ENCODE measurements at places on chromosomes 6 and 20.

- no peak for DNase-seq
Measured at GRCh38 chr20:19768325-19768842, 10.3 kb downstream of the RIN2 start.

DNA sequence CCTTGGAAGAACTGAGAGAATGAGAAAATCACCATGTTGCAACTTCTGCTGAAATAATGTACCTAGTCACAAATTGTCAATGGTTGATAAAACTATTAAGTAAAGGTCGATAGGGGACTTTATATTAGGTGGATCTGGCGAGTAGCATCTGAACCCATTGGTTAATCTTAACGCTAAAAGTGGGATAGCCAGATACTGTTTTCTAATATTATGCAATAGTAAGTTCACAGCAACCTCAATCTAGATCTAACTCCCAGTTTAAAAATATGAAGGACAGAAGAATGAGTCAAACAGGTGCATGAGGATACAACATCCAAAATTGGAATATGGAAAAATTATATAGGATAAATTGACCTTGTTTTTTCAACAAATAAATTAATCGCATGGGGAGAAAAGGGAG is 18.8 kb downstream of the PSMF1 start:
- DNase-seq = no peak

DNA sequence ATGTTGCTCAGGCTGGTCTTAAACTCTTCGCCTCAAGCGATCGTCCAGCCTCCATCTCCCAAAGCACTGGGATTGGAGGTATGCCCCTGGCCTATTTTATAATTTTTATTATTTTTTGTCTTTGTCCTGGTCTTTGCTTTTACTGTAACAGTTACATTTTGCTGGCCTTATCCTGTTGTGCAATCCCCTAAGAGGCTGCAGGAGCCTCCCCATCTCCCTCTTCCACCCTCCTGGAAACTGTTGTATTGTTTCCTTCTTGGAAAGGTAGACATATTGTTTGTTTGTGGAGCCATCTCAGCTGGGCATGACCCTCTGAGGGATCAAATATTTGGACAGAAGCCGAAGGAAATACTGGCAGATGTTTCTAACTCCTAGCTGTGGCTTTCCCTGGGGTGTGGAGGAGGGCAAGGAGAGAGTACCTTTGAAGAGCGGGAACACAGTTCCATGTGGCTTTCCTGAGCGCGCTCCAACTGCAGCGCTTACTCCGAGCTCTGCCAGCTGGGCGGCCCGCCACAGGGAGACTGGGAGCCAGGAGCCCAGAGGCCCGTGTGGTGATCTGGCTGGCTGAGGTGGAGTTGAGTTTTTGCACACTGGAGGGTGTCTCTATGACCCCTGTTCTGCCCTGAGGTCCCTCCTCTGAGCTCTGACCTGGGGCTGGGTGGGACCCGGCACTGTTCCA is 4.9 kb downstream of the MAPK13 start:
- peak; percentile 29 for DNase-seq

DNA sequence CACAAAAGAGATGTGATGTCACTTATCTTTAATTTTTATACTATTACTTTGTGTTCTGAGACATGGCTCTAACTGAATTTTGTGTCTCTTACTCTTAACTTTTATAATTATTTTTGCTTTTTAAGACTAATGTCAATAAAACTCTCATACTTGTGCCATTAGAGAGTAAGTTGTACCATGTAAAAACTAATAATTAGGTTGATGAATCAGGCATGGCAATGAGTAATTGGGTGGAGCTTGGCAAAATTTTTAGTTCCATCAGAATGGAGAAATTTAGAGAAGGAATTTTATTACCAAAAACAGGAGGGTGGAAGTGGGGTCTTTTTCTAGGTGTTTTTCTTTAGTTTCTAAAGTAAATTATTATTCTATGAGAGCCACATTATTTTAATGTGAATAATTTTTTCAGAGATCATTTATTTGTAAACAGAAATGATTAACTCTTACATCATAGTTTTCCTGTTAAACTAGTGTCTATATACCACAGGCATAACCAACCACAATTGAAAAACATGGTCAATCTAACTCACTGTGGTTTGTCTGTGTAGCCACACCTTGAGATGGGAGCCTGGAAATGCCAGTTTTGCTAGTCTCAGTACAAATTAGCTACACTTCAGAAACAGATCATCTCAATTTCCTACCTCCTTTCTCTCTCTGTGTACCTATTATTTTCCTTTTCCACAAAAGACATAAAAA is 51.8 kb downstream of the ELOVL4 start:
- DNase-seq = no peak

DNA sequence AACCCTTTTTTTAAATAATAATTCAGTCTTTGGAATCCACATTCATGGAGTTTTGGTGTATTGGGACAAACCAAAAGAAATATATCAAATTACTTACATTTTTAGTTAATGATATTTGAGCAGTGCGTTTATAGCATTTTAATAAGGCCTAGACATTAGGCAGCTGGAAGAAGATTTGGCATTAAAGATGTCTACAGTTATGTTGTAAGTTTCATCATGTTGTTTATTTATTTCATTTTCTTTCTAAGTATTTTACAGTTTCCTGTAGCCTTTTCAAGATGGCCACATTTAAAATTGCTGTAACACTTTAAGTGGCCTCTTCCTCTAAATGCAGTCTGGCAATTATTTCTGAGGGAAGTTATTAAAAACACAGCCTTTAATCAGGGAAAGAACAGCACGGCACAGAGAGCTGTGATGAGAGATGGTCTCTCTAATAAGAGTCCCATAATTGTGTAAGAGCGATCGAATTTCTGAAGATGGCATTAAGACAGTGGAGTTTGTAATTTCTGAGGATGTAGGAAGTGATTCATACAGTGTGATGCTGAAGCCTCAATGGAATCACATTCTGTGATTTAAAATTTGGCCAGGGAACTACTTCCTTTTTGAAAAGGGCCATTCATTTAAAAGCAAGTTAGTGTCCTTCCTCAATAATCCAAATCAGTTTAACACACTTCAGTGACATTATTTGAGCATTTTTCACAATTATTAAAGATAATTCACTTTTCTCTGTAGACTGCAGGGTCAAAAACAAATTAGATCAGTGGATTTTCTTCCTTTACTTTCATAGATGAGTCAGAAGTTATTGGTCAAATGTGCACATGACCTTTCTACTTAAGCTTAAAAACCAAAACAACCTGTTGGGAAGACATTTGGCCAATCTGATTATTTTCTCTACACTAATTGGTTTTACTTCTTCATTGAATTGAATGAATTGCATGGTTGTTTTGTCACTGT is 52.4 kb upstream of the EDN3 start:
- DNase-seq = no peak

- no peak for DNase-seq
Measured at GRCh38 chr6:53301801-53302537, 46.8 kb downstream of the ELOVL5 start.

DNA sequence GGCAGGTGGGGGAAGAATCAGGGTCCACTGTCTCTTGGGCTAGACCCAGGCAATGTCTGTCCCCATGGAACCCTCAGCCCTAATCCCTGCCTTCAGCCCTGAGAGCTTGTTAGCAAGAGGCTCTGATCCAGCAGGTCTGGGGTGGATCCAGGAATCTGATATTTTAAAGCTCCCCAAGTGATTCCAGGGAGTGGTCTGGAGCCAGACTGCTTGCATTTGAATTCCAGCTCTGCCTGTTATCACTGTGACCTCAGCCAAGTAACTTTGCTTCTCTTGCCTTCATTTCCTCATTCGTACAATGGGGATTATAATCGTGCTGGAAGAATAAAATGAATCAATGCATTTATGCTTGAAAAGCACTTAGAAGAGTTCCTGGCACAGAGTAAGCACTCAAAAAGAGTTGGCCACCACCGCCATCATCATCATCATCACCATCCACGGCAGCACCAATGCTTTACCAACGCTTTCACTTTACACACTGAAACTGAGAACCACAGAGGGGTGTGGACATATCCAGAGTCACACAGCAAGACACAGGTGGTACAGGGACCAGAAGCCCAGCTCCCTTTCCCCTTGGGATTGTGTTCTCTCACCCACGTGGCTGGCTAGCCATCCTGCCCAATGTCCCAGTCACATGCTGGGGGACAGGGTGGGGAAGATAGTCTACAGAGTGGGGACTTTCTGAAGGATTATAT is 75.7 kb upstream of the RALY start:
- no peak for DNase-seq

GRCh38 chr6:35370785-35371493 is 28.6 kb downstream of the PPARD start:
- DNase-seq = no peak

GRCh38 chr6:23875006-23875405 is 251.0 kb upstream of the NRSN1 start:
- DNase-seq = no peak

DNA sequence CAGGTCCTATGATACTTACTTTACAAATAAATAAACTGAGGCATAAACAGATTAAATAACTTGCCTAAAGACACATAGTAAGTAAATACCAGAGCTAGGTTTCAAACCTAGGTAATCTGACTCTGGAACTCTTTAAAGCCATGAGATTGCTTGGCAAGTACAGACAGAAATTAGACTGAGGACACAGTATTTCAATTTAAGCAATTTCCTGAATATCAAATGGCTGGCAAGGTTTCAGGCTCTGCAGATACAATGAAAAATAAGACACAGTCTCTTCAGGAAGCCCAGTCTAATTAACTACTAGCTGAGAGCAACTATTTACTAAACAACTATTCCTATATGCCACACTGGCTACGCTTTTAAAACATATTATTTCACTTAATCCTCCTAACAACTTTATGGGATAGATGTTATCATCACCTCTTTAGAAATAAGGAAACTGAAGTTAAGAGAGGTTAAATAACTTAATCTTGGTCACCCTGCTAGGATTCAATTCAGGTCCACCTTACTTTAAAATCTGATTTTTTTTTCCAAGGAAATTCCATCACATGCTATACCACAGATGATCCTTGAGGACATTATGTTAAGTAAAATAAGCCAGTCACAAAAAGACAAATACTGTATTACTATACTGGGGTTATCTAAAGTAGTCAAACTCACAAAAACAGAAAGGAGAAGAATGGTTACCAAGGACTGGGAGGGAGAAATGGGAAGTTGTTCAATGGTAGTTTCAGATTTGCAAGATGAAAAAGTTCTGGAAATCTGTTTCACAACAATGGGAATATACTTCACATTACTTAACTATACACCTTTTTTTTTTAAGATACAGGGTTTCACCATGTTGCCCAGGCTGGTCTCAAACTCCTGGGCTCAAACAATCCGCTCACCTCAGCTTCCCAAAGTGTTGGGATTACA is 4.1 kb downstream of the TRPC4AP start:
- no peak for DNase-seq
